ENCODE measurements at places on chromosomes 13 and 19.

GRCh38 chr13:27644302-27644701 is 22.6 kb downstream of the POLR1D start:
- DNase-seq: peak; percentile 51

DNA sequence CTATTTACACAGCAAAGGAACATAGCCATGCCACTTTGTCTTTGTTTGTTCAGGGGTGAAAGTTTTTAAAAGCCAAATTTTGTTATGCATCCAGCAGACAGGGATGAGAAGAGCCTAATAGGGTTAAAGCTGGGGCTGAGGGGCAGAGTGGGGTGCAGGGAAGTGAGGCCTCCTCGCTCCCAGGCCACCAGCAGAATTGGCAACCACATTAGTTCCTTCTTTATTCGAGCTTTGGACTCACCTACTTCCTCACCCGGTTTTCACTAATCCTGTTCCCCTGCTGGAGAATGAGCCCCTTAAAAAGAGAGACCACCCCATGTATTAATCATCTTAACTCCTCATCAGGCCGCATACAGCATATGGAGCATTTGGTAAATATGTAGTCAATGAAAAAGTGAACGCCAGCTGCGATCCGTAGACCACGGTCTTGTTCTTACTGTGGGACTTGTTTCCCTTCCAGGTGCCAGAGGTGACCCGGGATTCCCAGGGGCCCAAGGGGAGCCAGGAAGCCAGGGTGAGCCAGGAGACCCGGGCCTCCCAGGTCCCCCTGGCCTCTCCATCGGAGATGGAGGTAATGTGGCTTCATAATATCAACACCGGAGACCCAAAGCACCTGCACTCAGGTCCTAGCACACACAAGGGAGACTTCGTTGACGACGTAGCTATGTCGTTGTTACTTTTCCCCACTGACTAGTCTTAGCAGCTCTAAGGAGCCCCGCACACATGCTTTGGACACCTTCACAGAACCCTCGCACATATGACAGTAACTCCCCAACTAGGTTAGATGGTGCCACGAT is 112.1 kb downstream of the RAB20 start:
- DNase-seq: no peak

DNA sequence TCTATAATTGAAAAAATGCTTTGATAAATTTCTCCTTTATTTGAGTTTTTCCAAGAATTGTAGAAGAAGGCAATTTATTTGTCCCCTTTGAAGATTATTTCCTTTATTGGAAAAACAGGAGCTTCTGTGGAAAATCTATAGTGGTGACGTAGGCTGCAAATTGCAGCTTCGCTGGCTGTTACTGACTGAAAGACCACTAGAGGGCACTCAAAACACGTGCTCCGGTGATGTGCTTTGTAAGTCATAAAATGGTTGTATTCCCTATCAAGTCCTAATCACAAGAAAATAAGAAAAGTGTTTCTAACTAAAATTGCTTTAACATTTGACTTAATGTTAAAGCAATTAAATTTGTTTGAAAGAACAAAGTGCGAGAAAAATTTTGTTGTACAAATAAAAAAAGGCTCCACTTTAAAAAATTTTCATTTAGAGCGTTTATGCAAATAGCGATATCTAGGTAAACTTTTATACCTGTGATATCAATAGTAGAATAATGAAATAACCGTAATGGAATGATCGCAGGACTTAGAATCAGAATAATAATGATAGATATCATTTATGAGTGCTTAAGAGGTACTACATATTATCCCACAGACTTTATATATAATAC is 638.2 kb upstream of the SPRY2 start:
- peak; percentile 47 for DNase-seq

DNA sequence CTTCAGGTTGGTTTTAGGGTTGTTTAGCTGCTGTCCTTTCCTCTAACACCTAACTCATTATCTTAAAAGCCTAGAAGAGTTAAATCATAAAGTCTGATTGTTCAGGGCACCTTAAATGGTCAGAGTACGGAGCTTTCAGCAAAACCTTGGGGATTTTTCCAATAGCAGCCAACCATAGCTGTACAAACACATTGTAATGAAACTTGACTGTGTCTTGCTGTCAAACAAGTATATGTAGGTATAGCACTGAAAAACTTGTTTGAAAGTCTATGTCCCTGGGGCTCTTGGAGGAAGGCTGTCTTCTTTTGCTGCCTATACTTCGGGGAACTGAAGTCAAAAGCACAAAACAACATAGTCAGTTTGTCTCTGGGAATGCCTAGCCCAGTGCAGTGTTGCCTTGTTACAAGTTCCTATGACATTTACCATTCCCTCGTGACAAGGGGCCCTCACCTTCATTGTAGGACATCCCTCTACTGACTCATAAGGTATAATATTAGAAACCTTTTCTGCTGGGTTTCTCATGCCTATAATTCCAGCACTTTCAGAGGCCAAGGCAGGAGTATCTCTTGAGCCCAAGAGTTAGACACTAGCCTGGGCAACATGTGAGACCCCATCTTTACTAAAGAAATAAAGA is 474.5 kb upstream of the NBEA start:
- DNase-seq: no peak

GRCh38 chr13:40536443-40537113 is 129.9 kb downstream of the FOXO1 start:
- DNase-seq: no peak

DNA sequence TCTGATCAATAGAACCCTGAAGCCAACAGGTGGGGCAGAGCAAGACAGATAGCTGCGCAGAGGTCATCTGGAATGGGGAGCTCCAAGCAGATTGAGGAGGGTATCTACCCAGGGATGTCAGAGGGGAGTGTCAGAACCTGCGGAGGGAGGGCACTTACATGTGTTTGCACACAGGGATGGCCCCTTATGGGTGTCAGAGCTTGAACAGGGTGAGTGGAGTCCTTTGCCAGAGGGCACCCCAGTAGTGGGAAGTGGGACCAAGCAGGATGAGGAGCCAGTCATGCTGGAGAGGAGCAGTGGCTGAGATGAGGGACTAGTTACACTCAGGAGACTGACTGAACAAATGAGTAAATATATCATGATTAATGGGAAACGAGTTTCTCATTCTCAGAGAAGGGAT is 17.0 kb upstream of the SIGLEC14 start:
- no peak for DNase-seq

DNA sequence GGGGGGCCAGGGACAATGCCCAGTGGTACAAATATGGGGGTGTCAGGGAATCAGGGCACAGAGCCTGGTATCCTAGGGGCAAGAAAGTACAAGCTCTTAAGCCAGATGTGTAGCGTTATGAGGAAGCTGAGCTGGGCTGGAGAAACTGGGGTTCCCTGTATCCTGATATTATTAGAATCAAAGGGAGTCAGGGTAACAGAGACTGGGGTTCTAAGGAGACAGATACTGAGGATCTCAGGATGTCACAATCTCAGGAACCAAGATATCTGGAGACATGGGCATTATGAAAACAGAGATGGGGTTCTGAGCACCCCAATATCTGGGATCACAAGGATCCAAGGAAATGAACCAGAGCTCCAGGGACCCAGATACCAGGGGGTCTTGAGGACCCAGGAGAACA is 784 bp downstream of the BCL3 start:
- DNase-seq: no peak

- no peak for DNase-seq
Measured at GRCh38 chr13:93982179-93982918, 497.1 kb downstream of the DCT start.

- peak; percentile 70 for DNase-seq
Measured at GRCh38 chr13:45615501-45616101, at the start of gene ERICH6B. Gene ERICH6B, minus strand, starts transcription at chr13:45615739. Its CDS starts 18,734 bp downstream, at chr13:45597005.

- no peak for DNase-seq
Measured at GRCh38 chr13:80262051-80262695, 78.8 kb downstream of the SPRY2 start.

DNA sequence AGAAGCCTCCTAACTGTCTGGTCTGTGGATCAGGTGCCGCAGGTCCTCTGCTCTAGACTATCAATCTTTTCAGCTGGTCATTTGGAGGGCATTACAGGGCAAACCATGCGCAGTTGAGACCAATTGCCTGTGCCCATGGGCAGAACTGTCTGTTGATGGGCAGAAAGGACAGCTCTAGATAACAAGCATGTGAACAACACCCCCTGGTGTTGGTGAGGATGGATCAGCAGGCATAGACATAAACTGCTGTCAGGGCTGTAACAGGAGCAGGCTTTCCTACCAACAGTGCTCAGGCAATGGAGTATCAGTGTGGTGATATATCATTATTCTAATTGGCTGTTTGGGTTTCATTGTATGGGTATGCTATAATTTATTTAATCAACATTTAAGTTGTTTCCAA is 104.7 kb upstream of the KL start:
- no peak for DNase-seq

- no peak for DNase-seq
Measured at GRCh38 chr13:112968380-112968909, 569 bp upstream of the MCF2L start.

- DNase-seq: no peak
Measured at GRCh38 chr19:15330801-15331418, 1.4 kb downstream of the BRD4 start.

- no peak for DNase-seq
Measured at GRCh38 chr19:51002542-51003311, 1.3 kb upstream of the KLK8 start.

- no peak for DNase-seq
Measured at GRCh38 chr13:85347251-85347650, 452.0 kb downstream of the SLITRK6 start.

GRCh38 chr19:21912654-21913053 is 76.7 kb upstream of the ZNF43 start:
- no peak for DNase-seq

GRCh38 chr13:112181336-112182067 is 114.6 kb downstream of the SOX1 start:
- no peak for DNase-seq

GRCh38 chr13:66829803-66830202 is 400.3 kb downstream of the PCDH9 start:
- DNase-seq: no peak

- no peak for DNase-seq
Measured at GRCh38 chr13:100131863-100132574, 43.1 kb downstream of the PCCA start.

DNA sequence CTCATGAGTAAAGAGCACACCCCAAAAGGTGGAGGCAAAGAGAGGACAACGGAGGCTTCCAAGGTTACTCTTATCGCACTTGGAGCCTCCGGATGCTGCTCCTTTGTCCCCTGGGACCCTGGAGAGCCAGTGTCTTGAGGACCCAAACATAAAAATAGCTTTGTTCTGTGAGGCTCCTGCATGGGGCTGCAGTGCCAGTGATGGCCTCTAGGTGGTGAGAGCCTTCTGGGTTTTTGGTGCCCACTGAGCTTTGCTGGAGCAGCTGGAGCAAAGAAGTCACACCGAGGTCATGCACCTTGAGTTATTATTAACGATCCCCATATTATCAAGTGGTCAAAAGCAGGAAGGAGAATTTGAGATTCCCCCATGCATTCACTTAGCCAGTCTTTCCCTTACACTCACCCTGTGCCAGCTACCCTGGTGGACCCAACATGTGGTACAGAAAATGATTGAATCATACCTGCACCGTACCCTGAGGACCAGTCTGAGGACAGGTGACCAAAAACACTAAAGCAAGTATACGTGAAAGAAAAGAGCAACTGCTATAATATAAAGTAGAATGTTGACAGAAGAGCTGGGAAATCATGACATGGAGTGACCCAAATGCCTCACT is 41.5 kb downstream of the ZNF682 start:
- no peak for DNase-seq

- no peak for DNase-seq
Measured at GRCh38 chr13:35789335-35790165, 313.1 kb upstream of the MAB21L1 start.

GRCh38 chr19:35858311-35858710 is 1.6 kb downstream of the KIRREL2 start:
- no peak for DNase-seq

DNA sequence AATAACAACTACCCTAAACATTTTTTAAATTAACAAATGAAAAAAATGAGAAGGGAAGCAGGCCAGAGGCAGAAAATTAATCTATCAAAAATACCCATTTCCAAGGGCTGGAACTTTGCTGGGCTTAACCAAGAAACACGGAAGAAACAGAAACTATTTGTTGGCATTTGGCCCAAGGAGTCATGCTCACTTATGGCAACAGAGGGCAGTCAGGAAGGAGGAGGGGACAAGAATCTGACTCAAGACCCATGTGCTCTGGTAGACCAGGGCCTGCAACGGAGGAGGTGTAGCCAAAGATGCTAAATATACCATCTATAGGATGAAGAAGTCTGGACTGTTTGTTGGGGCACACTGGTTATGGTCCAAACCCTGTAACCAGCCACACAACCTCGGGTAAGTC is 496.7 kb downstream of the COG6 start:
- DNase-seq: no peak

DNA sequence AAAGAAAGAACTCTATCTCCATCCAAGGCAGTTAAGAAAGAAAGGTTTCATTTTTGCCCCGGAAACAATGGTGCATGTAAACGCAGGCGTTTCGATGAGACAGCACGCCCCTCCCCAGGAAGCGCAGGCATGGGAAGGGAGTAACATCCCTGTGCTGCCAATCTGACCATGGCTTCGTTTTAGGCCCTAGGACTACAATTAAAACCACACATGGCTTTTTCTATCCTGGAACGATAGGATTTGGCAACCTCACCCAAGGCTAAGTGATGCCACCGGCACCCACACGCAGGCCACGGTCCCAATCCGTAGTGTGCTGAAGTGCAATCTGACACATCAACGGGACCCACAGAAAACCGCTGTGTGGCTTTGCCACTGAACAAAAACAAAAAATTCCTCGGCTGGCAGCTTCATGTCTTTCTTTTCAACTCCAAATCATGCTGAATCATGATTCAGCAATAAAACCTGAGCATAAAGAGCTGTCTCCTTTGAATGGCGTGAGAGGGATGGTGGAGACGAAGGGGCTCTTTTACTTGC is 24.2 kb downstream of the RANBP3 start:
- no peak for DNase-seq

GRCh38 chr13:106505732-106506131 is 29.7 kb downstream of the EFNB2 start:
- no peak for DNase-seq

DNA sequence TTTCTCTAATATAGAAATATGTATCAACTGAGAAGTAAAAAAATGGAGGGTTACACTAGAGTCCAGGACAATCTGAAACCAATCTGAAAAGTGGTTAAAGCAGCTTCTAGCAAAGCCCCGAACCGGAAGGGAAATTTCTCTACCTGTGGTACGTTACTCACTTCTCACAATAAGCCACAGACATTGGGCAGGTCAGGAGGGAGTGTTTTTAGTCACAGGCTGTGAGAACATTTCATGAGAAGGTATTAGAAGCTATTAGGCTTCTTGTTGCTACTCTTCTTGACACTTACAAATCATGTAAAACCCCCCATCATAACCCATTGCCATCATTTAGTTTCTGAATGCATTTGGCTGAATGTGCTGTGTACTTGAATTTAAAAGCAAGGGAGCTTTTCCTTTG is 120.9 kb downstream of the NUFIP1 start:
- peak; percentile 6 for DNase-seq

GRCh38 chr13:35909837-35910540 is 221.2 kb downstream of the DCLK1 start:
- DNase-seq: no peak

DNA sequence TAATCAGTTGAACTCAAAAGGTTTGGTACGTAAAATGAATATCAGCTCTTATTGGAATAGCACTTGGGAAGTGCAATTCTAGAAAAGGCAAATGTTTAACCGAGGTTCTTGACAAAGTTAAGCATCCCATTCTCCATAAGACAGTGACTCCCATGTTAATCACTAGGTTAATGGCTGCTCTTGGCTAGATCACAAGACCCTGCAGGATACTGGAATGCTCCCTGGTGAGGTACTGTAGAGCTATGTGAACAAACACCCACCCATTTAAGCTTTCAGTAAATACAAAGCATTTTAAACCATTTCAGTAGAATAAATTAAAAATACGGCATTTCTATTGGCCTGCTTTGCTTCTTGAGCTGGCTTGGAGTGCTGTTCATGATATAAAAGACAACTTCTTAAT is 56.5 kb downstream of the TDRD3 start:
- DNase-seq: no peak

Data from right hindlimb (tissue), 1 donor.